Esophagus muscularis mucosa (tissue), 4 donors: ENCODE measurements at places on chromosomes 11 and 22. TPM values are rescaled to one million over a fixed set of nuclear protein-coding genes. Genes with fewer than 3 reads are reported as not detected.

DNA sequence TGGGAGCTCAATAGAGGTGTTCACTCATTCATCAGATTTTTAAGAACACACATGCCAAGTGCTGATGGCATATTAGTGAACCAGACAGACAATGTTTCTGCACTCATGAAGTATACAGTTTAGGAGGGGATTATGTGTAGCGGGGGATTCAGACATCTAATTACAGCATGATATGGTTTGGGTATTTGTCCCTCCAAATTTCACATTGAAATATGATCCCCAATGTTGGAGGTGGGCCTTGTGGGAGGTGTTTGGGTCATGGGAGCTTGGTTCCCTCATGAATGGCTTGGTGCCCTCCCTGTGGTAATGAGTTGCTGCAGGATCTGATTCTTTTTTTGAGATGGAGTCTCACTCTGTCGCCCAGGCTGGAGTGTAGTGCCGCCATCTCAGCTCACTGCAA lies 8.9 kb upstream of the RAB3IL1 start:
- DNase-seq = no peak

SHANK2 gene
- 12.8 TPM for total RNA-seq

DNA sequence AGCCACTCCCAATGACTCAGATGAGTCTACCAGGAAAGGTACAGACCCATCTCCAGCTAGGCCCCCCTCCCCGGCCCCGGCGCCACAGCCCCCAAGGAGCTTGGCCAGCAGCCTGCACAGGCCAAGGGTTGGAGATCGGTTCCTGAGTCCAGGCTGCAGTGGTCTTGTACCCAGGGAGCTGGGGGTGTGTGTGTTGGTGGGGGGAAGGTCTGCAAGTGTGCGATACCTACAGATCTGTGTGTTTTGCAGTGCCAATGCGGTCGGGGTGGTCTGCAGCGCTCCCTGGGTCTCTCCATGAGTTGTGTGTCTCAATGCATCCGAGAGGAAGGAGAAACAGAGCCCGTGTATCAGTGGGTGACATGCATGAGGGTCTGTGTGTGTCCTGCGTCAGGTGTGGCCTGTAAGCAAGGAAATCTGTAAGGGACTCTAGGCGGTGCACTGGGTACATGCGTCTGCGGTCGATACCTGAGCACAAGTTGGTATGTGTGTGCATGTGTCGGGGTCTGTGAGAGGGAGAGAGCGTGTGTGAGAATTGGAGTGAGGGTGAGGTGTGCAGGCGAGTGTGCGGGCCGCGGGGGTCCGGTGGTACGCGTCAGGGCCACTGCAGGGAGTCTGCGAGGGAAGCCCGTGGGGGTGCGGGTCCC lies 645 bp downstream of the CDC42BPG start:
- DNase-seq = no peak

- DNase-seq = no peak
Measured at GRCh38 chr11:89660234-89660633, 49.9 kb upstream of the TRIM77 start.

- DNase-seq = no peak
Measured at GRCh38 chr22:41876275-41876674, 38.6 kb downstream of the SHISA8 start.

DNA sequence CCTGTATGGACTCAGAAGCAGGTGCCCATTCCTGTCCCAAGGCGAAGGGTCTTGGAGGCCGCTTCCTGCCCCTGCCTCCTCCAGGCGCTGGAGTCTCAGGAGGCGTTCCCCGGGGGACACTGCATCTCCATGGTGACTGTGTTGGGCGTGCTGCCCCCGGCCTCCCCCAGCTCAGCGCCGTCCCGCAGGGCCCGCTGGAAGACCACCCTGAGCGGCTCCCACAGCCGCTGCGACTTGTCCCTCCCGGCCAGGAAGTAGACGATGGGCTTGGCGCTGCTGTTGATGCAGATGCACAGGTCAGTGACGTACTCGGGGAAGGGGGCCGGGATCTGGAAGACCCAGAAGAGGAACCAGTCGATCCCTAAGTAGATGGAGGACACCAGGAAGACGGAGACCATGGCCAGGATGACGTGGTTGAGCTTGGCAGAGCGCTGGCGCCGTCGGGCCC lies 7.8 kb downstream of the MRGPRF start:
- DNase-seq = no peak

DNA sequence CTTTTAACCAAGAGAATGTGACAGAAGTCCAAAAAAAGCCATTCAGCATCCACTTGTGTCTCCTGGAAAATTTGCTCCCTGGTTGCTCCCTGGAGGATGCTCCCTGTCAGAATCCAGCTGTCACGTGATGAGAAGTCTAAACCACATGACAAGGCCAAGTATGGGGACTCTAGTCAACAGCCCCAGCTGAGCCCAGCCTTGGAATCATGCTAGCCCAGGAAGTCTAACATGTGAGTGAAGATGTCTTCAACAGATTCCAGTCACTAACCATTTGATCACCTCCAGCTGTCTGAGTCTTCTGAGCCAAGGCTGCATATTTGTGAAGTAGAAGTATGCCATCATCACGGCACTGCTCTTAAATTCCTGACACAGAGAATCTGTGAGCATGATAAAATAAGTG lies 4.2 kb downstream of the OR56B4 start:
- DNase-seq = no peak
